ENCODE measurements at places on chromosomes 4 and X.

DNA sequence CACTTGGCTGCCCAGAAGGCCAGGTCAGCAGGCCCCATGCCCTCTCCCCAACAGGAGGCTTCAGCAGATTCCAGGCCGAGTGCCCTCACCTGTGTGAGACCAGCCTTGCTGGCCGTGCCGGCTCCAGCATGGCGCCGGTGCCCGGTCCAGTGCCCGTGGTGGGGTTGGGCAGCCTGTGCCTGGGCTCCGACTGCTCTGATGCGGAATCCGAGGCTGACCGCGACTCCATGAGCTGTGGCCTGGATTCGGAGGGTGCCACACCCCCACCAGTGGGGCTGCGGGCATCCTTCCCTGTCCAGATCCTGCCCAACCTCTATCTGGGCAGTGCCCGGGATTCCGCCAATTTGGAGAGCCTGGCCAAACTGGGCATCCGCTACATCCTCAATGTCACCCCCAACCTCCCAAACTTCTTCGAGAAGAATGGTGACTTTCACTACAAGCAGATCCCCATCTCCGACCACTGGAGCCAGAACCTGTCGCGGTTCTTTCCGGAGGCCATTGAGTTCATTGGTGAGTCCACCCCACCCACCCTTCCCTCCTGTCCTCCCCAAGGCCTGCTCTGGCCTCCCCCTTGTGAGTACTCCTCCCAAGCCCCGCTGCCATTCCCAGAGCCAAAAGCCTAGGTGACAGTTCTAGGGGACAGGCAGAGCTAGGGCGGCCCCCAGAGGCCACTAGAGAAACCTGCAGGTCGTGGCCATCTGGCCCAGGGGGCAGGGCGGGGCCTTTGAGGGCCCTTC lies 2.3 kb downstream of the DUSP9 start:
- no peak for DNase-seq

- DNase-seq = no peak
These were observed 637.6 kb upstream of the GNPDA2 start for GRCh38 chr4:45363931-45364330.

GRCh38 chr4:48752726-48753125 lies 27.4 kb downstream of the FRYL start:
- no peak for DNase-seq

DNA sequence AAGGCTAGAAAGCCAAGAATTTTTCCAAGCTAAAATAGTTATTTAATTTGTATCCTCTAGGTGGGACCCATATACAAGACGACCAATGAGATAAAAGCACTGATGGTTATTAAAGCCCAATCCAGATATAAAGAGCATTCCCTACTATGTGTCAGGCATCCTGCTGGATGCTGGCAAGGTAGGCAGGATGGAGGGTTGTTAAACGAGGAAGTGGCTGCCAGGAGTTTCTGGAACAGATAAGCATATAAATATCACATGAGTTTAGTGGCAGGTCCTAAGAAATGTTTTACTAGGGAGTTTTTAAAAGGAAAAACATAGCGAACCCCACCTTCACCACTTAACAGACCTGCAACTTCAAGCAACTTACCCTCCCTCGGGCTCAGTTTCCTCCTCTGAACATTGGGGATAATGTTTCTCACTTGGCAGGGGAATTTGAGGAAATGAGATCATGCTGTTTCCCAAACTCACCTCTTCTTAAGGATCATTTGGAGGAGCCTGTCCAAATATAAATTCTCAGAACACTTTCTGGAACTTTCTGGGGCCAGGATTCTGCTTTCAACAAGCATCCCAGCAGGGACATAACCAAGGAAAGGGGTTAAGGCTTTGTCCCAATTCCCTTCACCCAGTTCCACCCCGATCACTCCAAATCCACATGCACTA lies 94.3 kb upstream of the LDB2 start:
- no peak for DNase-seq

DNA sequence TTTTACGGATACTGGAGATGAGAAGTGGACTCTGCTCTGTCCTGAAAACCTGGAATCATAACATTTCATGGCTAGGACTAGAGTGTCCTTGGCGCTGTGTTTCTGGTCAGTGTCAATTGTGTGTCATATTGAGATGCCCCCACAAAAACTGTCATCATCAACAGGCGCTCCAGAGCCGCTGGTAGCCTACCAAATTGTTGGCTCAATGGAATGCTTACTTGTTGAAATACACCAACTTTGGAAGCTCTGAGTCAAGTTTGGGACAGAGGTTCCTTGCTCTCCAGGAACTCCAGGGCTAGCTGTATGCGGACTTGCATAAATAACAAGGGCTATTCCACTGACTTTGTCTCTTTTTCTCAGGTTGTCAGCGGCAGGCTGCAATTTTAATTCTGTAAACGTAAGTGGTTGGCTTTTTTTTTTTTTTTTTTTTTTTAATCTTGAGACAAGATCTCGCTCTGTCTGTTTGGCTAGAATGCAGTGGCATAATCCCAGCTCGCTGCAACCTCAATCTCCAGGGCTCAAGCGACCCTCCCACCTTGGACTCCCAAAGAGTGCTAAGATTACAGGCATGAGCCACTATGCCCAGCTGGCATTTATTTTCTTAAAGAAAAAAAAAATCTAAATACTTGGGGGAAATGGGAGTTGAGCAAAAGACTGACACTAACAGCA lies 871 bp upstream of the HPGD start:
- no peak for DNase-seq

DNA sequence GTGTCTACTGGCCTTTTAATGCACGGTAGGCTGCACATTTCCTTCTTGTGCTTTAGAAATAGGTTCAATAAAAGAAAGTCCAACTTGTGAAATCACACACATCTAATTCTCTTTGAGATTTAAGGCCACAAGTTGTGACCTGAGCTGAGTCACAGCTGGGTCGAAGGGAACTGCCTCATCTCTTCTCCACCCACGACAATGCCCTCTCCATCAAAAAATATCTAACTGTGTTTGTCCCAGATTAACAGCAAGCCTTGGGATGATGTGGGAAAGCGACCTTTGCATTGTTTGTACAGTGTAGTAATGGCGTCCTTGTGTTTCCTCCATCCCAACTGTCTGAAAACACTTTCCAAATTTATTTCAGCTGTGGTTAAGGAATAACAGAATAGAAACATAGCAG lies 168.9 kb downstream of the AMELX start:
- no peak for DNase-seq

- DNase-seq = no peak
These were observed 63.3 kb downstream of the USP9X start for GRCh38 chrX:41148553-41148952.

GRCh38 chrX:71636438-71637252 lies 18.3 kb upstream of the CXCR3 start:
- peak; percentile 56 for DNase-seq

DNA sequence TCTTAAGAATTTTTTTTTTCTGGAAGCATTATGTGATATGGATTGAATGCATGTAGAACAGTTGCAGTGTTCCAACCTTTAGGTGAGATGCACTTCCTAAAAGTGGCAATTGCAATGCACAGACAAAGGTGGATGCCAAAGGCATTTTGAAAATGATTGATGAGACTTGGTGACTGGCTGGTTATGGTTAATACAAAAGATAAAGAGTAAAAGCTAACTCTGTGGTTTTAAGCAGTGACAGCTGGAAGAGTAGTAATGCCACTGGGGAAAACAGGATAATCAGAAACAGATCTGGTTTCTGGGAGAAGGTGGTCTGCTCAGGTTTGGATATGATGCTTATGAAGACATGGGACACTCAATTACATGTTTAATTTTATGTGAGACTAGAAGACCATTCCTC lies 345.6 kb downstream of the RPA4 start:
- no peak for DNase-seq

- no peak for DNase-seq
These were observed 1.9 kb downstream of the RAB9A start for GRCh38 chrX:13690836-13691235.

GRCh38 chrX:40172401-40173142 lies 74.8 kb upstream of the BCOR start:
- no peak for DNase-seq

DNA sequence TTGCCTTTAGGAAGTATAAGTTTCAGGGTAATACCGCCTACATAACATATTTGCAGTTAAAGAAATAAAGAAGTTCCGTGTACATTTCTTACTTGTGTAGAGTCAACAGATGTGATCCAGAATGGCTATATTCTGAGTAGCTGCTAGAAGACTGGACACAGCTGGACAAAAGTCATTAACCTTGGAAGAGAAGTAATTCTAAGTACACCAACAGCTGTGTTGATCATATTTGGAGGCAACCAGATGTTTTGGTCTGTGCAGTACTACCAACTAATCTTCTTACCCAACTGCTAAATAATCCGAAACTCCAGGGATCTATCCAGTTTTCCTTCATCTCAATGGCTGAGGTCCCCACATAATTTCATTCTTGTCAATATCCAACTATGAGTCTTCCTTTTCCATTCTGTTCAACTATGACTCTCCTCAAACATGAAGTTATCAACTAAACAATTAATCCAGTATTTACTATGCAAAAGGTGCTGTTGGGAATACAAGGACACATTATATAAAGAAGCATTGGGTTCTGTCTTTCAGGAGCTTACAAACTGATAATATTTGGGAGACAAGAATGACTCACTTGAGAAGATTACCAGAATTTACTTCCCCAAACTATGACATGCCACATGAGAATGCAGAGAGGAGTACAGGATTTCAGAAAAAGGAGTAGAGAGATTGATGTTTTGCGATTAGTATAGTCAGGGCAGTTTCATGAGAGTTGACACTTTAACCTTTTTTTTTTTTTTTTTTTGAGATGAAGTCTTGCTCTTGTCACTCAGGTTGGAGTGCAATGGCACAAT lies 78.2 kb downstream of the COL4A6 start:
- DNase-seq = no peak

GRCh38 chr4:83974111-83974780 lies 438.3 kb downstream of the GPAT3 start:
- no peak for DNase-seq

GRCh38 chr4:95715830-95716229 lies 124.1 kb upstream of the PDHA2 start:
- DNase-seq = no peak

DNA sequence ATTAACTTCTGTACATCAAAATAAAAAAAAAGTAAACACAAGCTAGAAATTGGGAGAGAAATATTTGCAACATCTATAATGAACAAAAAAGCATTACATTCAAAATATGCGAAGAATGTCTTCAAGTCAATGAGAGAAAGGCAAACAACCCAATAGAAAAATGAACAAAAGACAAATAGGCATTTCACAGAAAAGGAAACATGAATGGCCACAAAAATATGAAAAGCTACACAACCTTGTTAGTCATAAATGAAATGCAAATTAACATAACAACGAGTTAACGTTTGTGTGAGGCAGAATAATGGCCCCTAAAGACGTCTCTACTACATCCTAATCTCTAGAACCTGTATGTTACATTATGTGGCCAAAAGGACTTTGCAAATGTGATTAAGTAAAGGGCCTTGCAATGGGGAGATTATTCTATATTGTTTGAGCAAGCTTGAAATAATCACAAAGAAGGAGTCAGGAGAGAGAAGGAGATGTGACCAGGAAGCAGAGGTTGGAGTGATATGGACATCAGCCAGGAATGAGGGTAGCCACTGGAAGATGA lies 86.8 kb downstream of the WDFY3 start:
- DNase-seq = no peak

GRCh38 chrX:130726661-130727060 lies 176.3 kb downstream of the ENOX2 start:
- DNase-seq = no peak

- no peak for DNase-seq
These were observed 107.5 kb downstream of the STK32B start for GRCh38 chr4:5158825-5159224.

- no peak for DNase-seq
These were observed 28.6 kb upstream of the PDE5A start for GRCh38 chr4:119657111-119657611.

- DNase-seq = no peak
These were observed 556.6 kb downstream of the NLGN4X start for GRCh38 chrX:5672099-5672498.

- DNase-seq = no peak
These were observed 111.2 kb downstream of the QDPR start for GRCh38 chr4:17400686-17401085.

GRCh38 chrX:1281521-1281920 lies 12.9 kb downstream of the CSF2RA start:
- no peak for DNase-seq

- DNase-seq = no peak
These were observed 38.9 kb upstream of the RBPJ start for GRCh38 chr4:26281881-26282280.

DNA sequence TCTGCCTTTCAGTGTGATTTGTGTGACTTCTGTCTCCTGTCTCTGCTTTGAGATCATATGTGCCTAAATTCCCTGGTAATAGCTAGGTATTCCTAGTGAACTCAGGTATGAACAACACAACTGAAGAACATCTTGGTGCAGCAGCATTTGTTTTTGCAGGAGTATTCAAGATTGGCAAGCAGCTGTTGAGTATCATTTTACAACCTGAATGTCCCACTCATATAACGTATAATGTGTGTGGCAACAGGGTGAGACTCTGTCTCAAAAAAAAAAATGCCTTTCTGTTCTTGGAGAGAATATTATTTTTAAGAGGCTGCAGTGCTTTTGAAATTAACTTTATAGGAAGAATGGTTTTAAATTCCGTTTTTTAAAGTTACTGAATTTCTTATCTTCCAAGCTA lies 7.7 kb downstream of the LSM6 start:
- DNase-seq = no peak

- no peak for DNase-seq
These were observed 243.1 kb upstream of the ANXA3 start for GRCh38 chr4:78308517-78308916.

- DNase-seq = no peak
These were observed 7.3 kb upstream of the CLDN2 start for GRCh38 chrX:106912864-106913263.

DNA sequence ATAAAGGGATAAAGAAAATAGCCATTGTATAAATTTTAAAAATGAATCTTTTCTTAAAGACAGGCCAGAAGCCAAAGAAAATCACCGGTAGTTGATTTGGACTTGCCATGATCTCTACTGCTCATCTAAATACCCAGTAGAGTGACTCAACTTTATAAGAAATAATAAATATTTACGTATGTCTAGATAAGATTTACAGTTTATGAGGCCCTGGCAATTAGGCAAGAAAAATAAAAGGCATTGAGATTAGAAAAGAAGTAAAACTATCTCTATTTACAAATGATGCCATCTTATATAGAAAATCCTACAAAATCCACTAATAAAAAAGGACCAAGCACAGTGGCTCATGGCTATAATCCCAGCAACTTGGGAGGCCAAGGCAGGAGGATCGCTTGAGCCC lies 765.5 kb upstream of the HTR2C start:
- DNase-seq = no peak

DNA sequence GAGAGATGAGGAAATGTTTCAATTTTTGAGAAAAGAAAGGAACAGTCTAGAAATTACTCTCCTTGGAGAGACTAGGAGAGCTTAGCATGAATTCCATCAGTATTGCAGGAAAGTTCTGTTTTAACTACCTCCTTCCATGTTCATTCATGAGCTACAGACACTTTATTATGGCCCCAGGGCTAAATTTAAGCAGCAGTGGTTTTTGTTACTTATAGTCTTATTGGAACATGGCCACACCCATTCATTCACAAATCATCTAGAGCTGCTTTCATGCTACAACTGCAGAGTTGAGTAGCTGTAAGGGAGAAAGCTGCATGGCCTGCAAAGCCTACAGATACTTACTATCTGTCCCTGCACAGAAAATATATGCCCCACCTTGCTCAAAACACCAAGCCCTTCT lies 81.7 kb downstream of the SHISA3 start:
- DNase-seq = no peak

- DNase-seq = no peak
These were observed 393.6 kb downstream of the IL15 start for GRCh38 chr4:142030010-142030409.

Measured in Ammon's horn (tissue), 1 donor.